KBM-7 (cell line): ENCODE measurements at places on chromosomes 12 and 14.

- no peak for DNase-seq
These were observed 987 bp downstream of the CCER1 start for GRCh38 chr12:90953956-90954421.

DNA sequence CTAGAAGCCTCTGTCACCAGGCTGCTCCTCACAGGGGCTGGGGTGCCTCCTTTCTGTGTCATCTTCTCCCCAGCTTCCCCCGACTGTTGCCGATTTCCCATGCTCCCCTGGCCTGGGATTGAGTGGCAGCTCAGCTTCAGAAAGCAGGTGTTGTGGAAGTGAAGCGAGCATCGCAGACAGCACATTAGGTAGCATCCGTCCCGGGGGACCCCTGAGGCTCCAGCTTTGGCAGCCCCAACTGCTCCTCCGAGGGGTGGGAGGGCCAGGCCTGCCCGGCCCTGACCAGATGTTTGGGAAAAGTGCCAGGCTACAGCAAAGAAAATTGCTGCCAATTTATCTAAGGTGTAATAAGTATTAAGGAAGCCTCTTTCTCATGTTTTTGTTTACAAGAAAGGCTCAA lies 1045.6 kb downstream of the BCL11B start:
- DNase-seq = no peak

GRCh38 chr14:98109326-98109725 lies 1162.7 kb downstream of the BCL11B start:
- DNase-seq = no peak

DNA sequence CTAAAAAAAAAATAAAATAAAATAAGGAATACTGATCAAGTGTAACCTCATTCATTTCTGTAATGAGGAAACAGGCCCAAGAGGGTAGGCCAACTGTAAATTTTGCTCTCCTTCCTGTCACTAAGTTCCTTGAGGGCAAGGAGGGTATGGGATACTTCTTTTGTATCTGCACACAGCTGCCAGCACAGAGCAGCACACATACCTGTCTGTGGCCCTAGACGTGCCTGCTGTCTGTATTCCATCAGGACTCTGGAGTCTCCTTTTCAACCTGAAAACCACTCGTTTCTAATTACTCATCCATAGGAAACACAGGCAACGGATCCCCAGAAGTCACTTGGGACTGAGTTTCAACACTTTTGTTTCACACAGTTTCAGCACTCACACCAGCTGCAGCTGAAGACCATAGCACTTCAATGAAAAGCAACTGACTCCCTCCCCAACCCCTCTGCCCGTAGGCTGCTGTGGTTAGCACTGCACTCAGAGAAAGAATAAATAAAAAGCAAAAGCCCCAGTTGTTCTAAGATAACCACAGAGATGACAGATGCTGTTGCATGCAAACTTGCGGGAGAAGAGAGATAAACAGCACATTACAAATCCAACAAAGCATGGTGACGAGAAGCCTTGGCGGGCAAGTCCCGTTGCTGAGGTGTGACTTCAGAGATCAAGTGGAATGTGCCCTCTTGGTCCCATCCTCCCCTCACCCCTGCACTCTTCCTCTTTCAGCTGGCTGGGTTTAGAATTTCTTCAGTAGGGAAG lies 24.9 kb downstream of the CRACR2A start:
- DNase-seq = peak; percentile 6
